NCI-H345 (cell line): ENCODE measurements at places on chromosomes 4 and X.

DNA sequence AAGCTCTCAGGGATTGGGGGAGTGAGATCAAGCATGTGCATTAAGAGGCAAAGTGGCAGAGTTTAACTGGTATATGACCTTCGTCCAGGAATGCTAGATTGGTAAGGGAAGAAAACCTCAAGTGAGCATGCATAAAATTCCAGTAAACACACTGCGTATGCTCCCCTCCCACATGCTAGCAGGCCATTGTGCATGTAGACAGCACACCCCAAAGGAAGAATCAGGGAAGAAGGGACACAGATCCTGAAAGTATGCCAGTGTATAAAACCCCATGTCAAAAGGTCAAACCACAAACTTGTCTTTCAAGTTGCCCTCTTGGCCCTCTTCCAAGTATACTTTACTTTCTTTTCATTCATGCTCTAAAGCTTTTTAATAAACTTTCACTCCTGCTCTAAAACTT lies 405.2 kb upstream of the CNKSR2 start:
- DNase-seq, result no peak

- DNase-seq, result no peak
Measured at GRCh38 chr4:113783701-113784100, 22.2 kb upstream of the CAMK2D start.

GRCh38 chrX:3678328-3678727 lies 35.1 kb downstream of the PRKX start:
- DNase-seq, result peak; percentile 6

GRCh38 chrX:131595120-131595519 lies 51.2 kb downstream of the OR13H1 start:
- DNase-seq, result no peak

- peak; percentile 64 for DNase-seq
Measured at GRCh38 chr4:144591401-144591800, 54.6 kb upstream of the HHIP start.

GRCh38 chrX:68677998-68678397 lies 30.5 kb downstream of the STARD8 start:
- DNase-seq, result no peak

DNA sequence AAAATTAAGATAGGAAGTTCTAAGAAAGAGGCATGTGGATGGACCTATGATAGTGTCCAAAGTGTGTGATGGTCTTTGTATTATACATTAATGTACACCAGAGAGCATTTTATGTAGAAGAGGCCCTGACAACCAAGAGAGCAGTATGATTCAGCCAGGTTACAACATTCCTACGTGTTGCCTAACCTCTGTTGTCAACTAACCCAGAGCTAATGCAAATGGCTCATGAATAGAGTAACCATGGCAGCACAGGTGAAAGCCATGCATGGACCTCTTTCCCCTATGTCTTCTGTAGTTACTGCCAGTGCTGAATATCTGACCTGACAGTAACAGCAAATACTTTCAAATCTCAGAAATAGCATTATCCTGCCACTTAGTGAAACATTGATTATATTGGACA lies 255.6 kb downstream of the NDST4 start:
- no peak for DNase-seq

- no peak for DNase-seq
Measured at GRCh38 chr4:144494280-144494679, 151.7 kb upstream of the HHIP start.

- DNase-seq, result no peak
Measured at GRCh38 chrX:67635424-67635823, 91.6 kb downstream of the AR start.

- no peak for DNase-seq
Measured at GRCh38 chrX:109691277-109691676, 41.8 kb downstream of the ACSL4 start.

DNA sequence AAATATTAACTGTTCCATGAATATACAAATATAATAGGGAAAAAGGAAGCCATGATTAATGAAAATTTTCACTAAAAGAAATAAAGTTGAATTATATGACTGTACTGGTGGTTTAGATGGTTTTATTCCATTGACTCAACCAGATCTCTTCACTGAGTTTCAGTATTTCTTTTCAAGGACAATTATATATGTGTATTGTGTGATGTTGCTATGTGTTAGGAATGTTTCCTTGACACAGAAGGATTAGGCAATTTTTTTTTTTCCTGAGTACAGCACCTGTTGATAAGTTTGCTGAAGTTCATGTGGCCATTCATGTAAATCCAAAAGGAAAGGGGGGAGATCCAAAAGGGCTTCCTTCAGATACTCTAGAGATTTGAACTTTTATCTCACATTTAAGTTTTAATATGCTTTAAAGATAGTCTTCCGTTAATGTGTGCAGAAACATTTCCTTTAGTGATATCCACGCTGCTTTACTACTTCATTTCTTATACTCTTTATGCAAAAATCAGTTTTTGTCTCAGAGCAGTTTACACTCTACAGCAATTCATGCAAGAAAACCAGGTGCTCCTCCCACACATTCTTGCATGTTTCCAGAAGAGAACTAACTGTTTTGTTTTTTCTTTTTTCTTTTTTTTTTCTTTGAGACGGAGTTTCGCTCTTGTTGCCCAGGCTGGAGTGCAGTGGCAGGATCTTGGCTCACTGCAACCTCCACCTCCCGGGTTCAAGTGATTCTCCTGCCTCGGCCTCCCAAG lies 249.1 kb downstream of the RPA4 start:
- no peak for DNase-seq

DNA sequence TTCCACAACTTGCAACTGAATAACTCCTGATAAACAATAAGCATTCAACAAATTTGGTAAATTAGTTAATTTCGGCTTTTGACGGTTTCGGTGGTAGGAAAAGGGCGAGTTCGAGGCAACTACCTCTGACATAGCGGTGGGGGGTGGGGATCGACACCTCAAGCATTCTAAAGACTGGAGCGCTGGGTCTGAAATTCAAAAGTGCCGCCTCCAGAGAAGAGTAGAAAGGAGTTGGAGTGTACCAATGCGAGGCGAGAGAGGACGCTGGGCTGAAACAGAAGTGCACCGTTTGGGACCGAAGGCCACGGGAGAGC lies 725 bp downstream of the SMC1A start:
- DNase-seq, result peak; percentile 73

DNA sequence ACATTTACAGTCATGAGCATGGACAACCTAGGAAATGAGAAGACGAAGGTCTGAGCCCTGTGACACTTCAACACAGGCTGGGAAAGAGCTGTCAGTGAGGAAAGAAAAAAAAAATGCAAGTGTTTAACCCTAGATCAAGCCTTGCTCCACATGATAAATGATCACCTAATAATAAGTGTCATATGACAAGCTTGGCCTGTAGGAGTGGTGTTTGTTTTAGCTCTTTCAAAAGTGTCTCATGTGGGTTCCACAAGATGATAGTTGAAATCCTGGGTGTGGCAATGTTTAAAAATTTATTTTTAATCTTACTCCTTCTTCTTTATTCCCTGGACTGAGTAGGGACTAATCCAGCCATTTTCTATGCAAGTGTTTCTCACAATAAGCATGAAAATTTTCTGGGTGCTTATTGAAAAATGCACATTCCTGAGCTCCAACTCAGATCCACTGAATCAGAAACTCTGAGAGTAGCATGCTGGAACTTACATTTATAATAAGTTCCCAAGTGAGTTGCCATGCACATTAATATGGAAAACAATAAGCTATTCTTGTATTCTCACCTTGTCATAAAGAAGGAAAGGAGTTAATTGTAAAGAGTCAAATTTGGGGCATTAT lies 138.3 kb downstream of the AREG start:
- no peak for DNase-seq
